ENCODE measurements at places on chromosomes 1 and 21.

DNA sequence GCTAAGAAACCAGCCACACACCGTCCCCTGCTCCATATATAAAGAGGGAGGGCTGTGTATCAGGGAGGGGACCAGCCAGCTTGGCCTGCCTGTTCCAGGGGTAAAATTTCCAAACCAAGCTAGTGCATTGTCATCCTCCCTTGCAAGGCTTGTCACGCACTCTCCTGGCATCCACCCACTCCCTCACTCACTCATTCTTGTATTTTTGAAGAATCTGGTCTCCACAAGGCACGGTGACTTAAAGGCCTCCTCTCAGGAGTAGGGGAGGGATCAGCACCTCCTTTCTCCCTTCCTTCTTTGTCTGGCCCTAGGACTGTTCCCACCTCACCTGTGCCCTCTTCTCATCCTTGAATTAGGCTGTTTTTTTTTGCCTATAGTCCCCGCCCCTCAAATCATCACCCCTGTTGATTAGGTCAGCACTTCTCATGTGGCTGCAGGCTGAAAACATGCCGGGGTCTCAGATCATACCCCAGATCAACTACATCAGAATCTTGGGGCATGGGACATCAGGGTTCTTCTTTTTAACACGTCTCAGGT is 5.0 kb downstream of the ABCA4 start:
- DNase-seq: no peak

DNA sequence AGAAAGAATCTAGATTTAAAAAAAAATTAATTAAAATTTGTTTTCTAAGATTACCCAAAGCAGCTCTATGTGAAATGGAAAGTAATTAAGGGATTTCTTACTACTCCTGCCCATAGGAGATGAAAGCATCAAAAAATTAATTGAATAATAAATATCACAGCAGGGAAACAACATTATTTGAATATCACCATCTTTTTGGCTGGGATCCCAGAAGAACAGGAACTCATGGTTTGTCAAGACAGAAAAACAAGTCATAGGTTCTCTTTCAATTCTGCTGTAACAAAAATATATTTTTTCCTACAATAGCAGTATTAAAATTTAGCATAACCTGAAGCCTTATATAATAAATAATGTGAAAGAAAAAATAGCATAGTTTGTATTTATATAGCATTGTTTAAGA is 1713.4 kb downstream of the NCAM2 start:
- DNase-seq: no peak

DNA sequence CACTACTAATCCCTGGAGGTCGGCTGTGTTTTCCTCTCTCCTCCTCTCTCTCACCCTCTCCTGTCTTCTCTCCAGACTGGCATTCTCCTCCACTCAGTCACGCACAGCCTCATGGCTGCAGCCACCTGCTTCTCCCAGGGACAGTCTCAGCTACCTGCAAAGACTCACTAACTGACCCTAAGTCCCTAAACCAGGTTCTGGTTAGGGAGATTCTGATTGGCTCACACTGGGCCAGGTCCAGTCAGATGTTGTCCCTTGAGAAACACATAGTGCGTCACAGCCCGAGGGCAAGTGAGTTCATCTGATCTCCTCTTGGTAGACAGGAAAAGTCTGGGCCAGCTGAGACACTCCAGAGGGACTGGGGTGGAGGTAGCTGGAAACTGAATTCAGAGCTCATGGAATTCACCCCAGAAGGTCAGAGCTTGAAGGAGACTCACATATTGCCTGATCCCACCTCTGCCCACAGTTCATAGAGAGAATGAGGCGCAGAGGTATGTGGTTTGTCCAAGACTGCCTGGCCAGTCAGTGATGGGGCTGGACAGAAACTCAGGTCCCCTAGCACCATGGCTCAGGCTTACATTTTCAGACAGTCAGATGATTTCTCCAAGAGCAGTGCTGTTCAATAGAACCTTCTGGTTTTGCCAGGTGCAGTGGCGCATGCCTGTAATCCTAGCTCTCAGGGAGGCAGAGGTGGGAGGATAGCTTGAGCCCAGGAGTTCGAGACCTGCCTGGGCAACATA is 40.4 kb upstream of the RPL11 start:
- no peak for DNase-seq

GRCh38 chr1:225601902-225602589 is 50.9 kb downstream of the ENAH start:
- no peak for DNase-seq

DNA sequence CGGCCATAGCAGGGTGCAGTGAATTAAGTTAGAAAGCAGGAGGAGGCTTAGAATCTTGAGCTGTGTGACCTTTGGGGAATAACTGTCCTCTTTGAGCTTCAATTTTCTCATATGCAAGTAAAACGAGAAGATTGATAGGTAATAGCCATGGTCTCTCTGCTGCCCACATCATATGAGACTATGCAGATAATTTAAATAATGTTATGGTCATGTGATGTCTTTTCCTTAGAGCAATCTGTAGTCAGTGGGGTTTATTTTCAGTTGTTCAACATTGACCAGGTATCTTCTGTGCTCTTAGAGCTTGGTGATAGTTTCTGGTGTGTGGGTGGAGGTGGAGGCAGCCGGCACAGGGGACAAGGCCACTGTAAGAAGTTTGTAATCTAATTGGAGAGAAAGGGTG is 537.1 kb downstream of the KIF26B start:
- DNase-seq: no peak

DNA sequence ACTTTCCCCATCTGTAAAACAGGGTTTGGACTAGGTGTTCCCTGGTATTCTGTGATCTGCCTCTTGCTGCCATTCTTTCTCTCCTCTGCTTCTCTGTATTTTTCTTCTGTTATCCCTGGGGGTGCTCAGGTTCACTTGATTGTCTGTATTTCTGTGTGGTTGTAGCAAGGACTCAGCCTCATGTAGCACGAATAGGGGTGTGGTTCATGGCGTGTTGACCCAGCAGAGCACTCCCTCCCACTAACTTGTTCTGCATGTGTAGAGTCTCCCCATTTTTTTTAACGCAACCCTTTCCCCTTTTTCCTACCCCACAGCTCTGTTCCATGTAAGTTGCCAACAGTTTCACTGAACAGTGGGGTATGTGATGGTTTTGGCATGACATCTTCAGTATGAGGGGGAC is 1.2 kb upstream of the BNIPL start:
- DNase-seq: no peak

GRCh38 chr1:201728731-201729130 is 100.2 kb upstream of the IPO9 start:
- no peak for DNase-seq

DNA sequence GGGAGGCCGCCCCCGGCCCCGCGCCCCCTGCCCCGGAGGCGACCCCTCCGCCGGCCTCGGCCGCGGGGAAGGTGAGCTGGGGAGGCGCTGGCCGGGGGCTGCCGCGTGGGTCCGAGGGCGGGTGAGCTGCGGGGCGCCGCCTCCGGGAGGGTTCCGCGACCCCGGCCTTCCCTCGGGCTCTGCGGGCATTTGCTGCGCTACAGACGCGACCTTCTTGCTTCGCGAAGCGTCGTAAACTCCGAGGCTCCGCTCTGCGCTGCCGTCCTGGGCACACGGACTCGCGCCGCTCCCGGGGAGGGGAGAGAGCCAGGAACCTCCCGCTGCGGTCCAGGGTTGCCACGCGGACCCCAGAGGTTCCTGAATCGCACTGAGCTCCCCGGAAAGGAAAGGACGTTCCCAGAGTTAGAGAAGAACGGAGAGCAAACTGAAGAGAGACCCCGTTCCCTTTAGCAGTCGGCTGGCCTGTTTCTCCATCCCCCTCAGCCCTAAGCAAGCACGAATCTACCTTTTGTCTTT is 345 bp downstream of the SLX9 start:
- DNase-seq: no peak

GRCh38 chr1:182069028-182069466 is 7.5 kb upstream of the ZNF648 start:
- DNase-seq: no peak

GRCh38 chr1:17892851-17893250 is 137.7 kb downstream of the ACTL8 start:
- no peak for DNase-seq

GRCh38 chr1:1432951-1433803 is 2.3 kb upstream of the VWA1 start:
- no peak for DNase-seq

- DNase-seq: peak; percentile 52
Measured at GRCh38 chr1:201703621-201704438, 125.1 kb upstream of the IPO9 start.

- no peak for DNase-seq
Measured at GRCh38 chr1:184828369-184828717, 73.7 kb upstream of the EDEM3 start.

GRCh38 chr1:89855413-89856123 is 34.7 kb downstream of the LRRC8D start:
- DNase-seq: peak; percentile 71

GRCh38 chr1:6686294-6686693 is 15.3 kb downstream of the DNAJC11 start:
- no peak for DNase-seq

GRCh38 chr1:7784492-7785071 is 491 bp downstream of the PER3 start:
- DNase-seq: no peak

- DNase-seq: no peak
Measured at GRCh38 chr21:36749935-36750575, 51.1 kb downstream of the SIM2 start.

DNA sequence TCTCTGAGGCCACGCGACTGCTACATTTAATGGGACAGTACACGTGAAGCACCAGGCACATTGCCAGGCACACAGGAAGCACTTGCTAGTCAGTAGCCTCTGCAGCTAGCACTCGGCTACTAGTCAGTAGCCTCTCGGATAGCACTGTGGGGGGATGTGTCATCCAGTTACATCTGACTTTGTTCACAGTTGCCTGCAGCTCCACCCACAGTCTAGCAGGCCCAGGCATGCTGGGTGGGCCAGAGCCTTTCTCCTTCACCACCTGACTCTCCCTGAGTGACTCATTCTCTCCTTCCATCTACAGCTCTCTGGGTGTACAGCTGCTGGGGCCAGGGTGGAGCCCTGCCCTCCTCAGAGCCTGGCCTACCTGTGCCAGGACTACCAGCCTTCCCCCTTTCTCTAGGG is 51.5 kb downstream of the PTPRF start:
- DNase-seq: no peak

DNA sequence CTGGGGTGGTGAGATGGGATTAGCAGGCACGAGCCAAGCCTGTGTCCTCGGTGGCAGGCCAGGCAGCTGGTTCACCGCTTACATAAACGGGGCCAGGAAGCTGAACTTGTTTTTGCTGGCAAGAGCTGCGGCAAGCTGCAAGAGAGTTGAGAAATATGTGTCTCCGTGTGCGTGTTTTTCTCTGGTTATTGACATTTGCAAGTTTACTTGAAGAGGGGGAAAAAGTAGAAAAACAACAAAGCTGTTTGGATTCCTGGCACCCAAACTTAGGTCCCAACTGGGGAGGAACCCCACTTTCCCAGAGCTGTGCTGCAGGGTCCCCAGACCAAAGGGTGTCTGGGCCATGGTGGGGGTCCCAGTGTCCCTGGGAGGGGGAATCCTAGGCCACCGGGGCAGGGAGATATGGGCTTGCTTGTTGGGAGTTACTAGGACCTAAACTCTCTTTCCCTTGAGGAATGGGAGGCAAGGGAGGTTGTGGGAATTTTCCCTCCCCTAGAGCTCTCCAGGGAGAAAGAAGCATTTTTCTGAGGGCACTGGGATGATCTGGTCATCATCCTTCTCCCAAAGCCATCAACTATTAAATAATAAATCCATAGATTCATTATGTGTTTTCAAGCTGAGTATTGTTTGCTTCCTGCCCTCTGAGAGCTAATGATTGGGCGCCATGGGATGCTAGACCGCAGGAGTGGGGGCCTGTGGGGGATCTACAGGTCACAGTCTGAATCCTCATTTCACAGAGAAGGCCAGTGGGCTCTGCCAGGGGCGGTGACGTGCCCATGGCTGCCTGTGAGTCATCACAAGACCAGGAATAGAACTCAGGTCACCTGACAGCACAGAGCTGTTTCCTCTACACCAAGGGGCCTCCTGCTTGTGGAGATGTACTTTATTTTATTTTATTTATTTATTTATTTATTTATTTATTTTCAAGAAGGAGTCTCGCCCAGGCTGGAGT is 14.8 kb downstream of the IL6R start:
- DNase-seq: peak; percentile 54

- no peak for DNase-seq
Measured at GRCh38 chr21:44295163-44295573, 4.7 kb upstream of the PFKL start.

GRCh38 chr1:236401698-236402097 is 7.6 kb downstream of the EDARADD start:
- no peak for DNase-seq

DNA sequence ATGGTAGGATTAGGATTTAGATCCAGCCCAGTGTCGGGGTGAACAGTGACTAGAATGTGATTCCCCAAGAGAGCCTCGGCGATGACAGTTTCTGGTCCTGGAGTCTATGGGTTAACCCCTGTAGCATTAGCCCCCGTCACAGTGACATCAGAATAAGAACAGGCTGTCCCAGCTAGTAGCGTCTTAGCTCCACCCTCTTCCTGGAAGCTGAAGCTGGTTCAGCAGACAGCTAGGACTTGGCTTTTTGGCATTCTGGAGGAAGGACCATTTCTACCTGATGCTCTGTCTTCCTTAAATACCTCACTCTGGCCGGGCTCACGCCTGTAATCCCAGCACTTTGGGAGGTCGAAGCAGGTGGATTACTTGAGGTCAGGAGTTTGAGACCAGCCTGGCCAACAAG is 5.0 kb downstream of the NDUFS2 start:
- no peak for DNase-seq

GRCh38 chr1:230970432-230970831 is 8.2 kb downstream of the TTC13 start:
- no peak for DNase-seq

DNA sequence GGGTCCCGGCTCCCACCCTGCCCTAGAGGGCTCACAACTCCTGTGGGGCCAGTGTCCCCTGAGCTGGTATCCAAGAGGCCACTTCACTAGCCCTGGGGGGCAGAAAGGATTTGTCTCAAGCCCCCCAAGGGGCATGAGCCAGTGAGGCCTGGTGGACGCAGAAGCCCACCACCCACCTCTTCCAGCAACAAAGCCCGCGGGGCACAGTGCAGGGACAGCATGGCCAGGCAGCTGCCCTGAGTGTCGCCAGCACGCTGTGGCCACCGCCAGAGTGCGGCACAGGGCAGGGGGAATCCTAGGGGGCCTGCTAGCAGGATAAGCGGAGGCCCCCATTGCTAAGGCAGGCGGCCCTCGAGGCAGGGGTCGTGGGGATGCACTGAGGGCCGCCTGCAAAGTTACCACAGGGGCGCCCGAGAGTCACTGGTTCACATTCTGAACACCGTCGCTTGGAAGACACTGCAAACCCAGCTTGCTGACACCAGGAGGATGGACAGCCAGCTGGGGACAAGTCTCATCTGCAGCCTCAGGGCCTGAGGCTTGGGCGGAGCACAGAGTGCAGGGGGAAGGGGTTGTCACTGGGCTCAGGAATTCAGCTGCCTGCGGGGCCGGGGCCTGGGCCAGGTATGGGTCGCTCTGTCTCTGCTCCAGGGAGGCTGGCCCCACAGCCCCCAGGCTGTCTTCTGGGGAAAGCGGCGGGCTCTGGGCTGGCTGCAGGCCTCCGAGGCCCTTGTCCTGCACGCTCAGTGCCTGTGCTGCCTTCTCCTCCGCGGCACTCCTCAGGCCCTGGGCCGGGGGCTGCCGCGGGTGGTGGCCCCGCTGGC is 26.8 kb downstream of the SLC19A1 start:
- no peak for DNase-seq

- DNase-seq: no peak
Measured at GRCh38 chr1:43054961-43055360, 96.3 kb upstream of the SLC2A1 start.

GRCh38 chr1:237873487-237874211 is 17.1 kb downstream of the ZP4 start:
- no peak for DNase-seq

Measured in CD4-positive, alpha-beta T cell treated with Interleukin-12 subunit alpha and Interleukin-12 subunit beta, for 1 hour (primary cell).